Pons (tissue), 1 donor: ENCODE measurements at places on chromosomes 13 and 19.

DNA sequence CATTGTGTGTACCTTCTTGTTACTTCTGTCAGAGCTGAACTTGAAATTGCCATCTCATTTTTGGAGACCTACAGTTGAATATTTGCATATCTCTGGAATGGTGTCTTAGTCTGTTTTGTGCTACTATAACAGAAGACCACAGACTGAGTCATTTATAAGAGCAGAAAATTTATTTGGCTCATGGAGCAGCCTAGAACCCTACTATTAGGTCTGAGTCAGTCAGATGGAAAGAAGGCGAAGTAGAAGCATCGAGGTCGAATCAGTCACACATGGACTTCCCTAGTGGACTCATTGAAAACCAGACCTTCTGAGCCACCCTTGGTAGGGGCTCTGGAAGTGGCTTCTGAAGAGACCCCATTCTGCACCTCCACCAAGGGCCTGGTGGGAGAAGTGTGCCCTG lies 33.9 kb upstream of the TPT1 start:
- DNase-seq: no peak

DNA sequence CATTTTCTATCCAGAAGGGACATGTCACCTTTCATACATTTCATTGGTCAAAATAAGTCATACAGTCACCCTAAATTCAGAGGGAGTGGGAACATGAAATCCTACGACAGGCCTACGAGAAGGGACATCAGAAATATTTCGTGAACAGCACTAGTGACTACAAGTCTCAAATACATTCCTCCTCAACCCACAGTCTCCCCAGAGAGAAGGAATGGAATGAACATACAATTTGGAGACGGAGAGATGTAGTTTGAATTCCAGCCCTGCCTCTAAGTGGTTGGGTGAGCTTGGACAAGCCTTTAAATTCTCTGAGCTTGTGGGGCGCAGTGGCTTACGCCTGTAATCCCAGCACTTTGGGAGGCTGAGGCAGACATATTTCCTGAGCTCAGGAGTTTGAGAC lies 9.9 kb downstream of the SERTM1 start:
- no peak for DNase-seq

GRCh38 chr13:112725346-112726015 lies 35.6 kb downstream of the ATP11A start:
- DNase-seq: no peak

GRCh38 chr19:46195104-46195503 lies 34.4 kb upstream of the IGFL1 start:
- no peak for DNase-seq

DNA sequence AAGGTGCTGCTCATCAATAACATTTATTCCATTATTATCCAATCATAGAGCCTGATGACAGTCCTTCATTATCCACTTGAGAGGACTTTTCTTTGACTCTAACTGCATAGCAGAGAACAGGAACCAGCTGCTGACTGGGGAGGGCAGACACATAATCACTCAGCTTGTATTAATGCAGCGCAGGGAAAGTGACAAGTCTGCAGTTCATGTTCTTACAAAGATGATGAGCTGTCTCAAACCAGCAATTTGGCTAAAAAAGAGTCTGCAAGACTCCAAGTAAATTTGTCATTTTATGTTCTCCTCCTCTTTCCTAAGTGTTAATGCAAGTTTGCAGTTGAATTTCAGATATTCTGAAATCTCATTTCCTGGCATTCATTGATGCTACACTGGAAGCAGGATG lies 40.0 kb upstream of the CBY2 start:
- DNase-seq: no peak

GRCh38 chr13:101917833-101918661 lies 465.6 kb downstream of the ITGBL1 start:
- DNase-seq: peak; percentile 51

DNA sequence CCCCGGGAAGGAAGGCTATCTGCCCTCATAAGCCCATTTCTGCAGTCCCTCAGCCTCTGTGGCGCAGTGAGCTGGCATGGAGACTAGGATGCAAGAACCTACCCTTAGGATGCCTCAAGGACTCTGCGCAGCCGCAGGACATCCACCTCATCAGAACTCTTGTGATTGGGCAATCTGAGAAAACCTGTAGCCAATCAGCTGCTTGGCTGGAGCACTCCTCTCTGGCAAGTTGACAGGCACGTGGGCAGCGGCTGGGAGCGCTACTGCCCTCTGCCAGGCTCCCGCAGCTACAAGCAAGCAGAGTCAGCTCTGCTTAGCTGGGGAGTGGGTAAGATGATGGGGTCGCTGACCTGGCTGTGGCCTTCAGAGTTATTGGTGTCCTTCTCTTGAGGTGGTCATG lies 1.5 kb upstream of the ECSIT start:
- DNase-seq: peak; percentile 95

- no peak for DNase-seq
These were observed 8.3 kb downstream of the OBI1 start for GRCh38 chr13:78650717-78651083.

DNA sequence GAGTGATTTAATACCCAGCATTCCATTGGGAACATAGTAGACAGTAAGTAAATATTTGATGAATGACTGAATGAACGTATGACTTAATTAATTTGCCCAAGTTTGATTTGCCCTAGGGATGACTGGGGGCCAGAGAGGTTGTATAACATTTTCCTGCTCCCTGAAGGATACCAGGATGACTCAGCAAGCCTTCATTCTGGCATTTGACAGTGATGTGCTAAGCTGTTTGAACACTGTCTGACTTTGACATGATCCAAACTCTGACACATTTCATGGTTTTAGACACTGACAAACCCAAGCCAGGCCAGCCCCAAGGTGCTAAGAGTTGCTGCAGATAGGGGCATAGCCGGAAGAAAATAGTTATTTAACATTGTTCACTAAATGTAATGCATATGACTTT lies 53.4 kb upstream of the KLF12 start:
- DNase-seq: no peak

DNA sequence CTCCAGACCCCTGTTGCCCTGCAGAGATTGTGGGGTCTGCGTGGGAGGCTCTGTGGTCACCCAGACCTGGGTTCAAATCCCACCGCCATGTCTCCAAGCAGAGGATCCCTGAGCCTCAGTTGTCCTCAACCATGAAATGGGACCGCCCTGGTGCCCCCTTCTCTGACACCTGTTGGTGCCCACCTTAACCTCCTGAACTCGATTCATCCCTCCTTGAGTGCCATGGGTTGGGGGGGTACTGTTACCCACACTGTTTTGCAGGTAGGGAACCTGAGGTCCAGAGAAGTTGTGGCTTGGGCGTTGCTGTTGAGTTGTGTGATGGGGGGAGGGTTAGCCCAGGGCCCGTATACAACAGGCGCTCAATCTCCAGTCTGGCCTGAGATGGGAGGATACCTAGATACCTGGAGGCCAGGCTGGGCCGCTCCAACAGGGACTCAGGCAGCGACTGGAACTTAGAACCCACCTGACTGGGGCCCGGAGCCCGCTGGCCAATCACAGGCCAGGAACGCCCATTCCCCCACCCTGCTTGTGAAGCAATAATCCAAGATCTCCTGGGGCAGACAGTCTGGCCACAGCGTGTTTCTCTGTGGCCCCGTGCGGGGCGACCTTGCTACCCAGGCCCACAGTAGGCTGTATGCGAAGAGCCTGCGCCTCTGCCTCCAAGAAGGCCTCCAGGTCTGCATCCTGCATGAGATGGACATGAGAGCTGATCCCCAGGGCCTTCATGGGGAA lies 2.8 kb downstream of the ARID3A start:
- no peak for DNase-seq

DNA sequence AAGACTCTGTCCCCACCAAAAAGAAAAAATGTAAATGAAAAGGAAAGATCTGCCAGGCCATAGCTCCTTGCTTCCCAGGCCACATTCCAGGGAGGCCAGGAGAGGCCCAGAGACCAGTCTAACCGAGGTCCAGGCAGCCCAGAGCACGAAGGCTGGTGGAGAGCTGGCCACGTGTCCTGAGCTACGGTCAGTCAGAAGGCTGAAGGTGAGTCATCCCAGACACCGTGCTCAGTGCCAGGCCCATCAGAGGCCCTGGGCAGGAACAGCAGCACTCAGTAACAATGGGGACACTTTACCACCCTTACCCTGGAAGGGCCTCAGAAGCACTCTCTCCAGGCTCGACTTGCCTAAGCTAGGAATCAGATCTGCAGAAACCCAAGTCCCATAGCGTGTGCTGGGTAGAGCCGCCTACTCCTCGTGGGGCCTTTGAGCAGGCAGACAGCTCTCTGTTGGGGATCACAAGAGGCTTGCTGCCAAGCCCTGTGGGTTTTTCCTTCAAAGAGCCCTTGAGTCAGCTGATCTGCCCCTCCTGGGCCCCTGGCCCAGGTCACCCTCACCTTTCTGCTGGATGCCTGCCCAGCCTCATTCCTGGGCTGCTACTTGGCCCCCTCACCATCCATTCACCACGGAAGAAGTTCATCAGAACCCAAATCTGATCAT lies 11.6 kb upstream of the DNMT1 start:
- no peak for DNase-seq

DNA sequence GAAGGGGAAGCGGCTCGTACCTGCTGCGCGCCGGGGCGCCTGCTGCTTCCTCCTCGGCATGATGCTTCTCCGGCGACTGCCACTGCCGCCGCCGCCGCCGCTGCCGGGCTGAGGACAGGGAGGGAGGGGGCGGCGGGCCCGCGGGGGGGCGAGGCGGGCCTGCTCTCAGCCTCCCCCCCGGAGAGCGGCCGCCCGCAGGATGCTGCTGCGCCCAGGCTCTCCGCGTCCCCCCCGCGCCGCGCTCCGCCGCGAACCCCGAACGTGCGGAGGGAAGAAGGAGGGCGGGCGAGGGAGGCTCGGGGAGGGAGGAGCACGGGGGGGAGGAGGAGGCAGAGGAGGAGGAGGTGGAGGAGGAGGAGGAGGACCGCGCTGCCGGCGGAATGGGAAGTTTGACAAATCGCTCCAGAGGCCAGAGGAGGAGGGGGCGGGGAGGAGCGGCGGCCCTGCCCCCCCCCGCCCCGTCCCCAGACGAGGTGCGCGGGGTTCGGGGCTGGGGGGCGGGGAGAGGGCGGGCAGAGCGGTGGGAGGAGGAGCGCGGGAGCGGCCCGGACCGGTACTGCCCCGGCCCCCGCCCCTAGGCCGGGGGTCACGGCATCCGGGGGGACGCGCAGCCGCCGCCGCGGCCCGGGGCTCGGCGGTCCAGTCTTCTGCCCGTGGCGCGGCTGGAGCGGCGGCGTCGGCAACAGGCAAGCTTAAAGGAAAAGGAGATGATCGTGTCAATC lies at the start of gene TSHZ3:
TSHZ3 (minus strand) TSS at position 277 of the 722 bp plus-strand sequence; CDS start at position 60, 217 bp downstream.
- DNase-seq: peak; percentile 22

GRCh38 chr13:106597186-106597585 lies 29.2 kb upstream of the ARGLU1 start:
- DNase-seq: no peak

- peak; percentile 68 for DNase-seq
These were observed 15.7 kb upstream of the B3GNT3 start for GRCh38 chr19:17778968-17779929.

DNA sequence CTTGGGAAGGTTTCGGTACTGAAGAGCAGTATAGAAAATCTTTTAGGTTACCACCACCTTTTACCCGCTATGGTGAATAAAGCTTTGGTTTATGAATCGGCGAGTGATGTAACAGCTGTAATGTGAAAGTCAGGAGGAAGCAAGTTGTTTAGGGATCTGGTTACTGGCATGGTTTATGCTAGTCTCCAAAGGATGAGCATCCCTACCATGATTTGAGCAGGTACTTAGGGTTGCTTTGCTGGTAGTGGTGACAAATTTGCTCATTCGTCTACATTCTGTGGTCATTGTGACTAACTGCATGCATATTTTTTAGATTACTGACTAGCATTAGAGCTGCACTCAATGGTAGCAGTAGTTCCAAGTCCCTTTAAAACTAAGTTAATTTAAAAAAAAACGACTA lies 104.1 kb downstream of the FRY start:
- no peak for DNase-seq

DNA sequence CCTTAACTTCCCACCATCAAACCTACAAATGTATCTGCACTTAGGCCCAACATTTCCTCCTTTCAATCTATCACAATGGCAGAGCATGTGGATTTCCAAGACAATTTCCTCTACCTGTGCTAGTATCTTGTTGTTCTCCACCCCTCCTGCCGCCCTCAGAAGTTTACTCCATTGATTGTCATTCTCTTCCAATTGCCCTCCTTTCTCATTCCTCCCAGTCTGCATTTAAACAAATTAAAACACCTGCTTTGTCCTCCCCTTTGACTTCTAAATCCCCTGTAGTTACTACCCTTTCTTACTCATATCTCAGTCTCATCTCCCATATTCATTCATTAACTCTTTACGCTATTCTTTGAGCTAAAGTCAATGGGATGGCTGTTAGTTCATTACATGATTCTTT lies 370.6 kb downstream of the DIAPH3 start:
- no peak for DNase-seq

- no peak for DNase-seq
These were observed 257.5 kb upstream of the STARD13 start for GRCh38 chr13:33543089-33543459.

DNA sequence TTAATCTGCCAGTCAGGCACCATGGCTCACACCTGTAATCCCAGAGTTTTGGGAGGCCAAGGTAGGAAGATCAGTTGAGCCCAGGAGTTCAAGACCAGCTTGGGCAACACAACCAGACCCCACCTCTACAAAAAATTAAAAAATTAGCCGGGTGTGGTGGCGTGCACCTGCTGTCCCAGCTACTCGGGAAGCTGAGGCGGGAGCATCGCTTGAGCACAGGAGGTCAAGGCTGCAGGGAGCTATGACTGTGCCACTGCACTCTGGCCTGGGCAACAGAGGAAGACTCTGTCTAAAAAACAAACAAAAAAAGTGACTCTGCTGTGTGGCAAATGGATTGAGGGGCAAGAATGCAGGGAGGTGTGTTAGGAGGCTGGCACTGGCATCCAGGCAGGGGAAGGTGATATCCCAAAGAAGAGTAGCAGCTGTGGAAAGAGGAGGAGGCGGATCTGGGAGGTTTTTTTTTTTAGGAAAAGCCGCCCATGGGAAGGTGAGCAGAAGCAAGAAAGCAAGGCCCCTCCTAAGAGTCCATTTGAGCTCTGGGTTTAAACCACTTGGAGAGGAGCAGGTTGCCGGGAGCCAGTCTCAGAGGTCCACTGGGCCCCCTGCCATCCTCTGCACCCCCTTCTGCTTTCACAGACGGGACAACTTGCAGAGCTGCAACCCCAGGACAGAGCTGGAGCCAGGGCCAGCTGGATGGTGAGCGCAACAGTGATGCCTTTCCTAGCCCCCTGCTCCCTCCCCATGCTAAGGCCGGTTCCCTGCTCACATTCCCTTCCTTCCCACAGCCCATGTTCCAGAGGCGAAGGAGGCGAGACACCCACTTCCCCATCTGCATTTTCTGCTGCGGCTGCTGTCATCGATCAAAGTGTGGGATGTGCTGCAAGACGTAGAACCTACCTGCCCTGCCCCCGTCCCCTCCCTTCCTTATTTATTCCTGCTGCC lies 2.1 kb downstream of the HAMP start:
- DNase-seq: no peak

- peak; percentile 29 for DNase-seq
These were observed 262.7 kb downstream of the DNAJC15 start for GRCh38 chr13:43285933-43286597.

DNA sequence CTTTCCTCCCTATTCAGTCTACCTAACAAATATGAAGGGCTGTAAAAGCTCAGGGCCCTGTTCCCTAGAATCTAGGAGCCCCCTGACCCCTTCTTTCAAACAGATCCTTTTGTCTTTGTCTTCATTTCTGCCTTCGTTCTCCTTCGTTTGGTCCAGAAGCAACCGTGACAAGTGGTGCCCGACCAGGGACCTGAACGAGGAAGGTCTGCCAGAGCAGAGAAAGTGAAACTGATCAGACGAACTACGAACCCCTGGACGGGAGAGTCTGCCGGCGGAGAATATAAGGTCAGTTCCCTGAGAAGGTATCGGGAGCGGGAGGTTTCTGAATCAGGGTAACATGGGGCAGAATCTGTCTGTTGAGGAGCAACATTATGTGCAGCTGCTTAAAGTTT lies 751 bp downstream of the ERVK3-1 start:
- no peak for DNase-seq

GRCh38 chr13:93190006-93190405 lies 36.6 kb upstream of the GPC6 start:
- DNase-seq: no peak
